ENCODE measurements at places on chromosomes 12 and 14.

- DNase-seq: no peak
Measured at GRCh38 chr14:76956316-76957090, 72.0 kb downstream of the IRF2BPL start.

DNA sequence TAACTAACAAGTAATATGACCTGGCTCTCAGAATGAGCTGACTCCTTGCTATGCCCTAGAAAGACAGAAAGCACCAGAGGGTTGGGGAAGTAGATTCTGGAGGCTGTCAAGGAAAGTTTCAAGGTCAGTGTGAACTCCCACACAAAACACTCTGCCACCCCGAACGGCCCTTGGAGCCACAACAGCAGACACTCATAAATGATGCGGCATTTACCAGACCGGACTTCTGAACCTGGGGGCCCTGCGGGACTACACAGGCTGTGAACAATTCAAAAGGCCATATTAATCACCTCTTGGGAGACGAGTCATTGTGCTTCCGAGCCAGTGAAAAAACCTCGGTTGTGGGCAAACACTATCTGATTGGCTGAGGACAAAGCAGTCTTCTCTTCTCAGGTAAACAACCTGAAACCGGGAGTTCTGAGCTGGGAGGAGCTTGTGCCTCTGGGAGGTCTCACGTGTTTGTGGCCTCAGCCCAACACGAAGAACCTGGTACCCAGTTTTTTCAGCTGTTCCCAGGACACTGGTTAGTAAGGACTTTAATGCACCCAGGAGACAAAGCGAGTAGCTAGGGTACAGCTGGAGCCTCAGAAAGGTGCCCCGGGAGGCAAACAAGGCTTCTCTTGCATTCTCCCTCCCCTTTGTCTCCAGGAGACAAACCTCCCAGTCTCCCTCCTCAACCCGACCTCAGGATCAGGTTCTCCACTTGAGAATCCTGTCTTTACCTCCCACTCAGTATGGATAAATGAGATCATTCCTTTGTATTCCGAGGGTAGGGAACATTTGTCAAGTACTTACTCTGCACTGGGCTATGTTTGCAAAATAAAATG, 35.3 kb downstream of the VWF start:
- no peak for DNase-seq

GRCh38 chr12:118734266-118734665, 247.1 kb upstream of the SRRM4 start:
- DNase-seq: no peak

GRCh38 chr14:31858868-31859267, 218.2 kb upstream of the ARHGAP5 start:
- no peak for DNase-seq

- no peak for DNase-seq
Measured at GRCh38 chr14:87233806-87234384, 759.1 kb downstream of the GALC start.

- no peak for DNase-seq
Measured at GRCh38 chr14:20610002-20610765, 19.0 kb upstream of the RNASE12 start.

- no peak for DNase-seq
Measured at GRCh38 chr14:75548544-75548943, 26.3 kb downstream of the BATF start.

GRCh38 chr12:87385322-87385721, 643.9 kb downstream of the C12orf50 start:
- DNase-seq: no peak

GRCh38 chr12:42631513-42631912, 42.0 kb upstream of the PRICKLE1 start:
- no peak for DNase-seq

- DNase-seq: no peak
Measured at GRCh38 chr12:9334041-9334692, 126.0 kb upstream of the PZP start.

DNA sequence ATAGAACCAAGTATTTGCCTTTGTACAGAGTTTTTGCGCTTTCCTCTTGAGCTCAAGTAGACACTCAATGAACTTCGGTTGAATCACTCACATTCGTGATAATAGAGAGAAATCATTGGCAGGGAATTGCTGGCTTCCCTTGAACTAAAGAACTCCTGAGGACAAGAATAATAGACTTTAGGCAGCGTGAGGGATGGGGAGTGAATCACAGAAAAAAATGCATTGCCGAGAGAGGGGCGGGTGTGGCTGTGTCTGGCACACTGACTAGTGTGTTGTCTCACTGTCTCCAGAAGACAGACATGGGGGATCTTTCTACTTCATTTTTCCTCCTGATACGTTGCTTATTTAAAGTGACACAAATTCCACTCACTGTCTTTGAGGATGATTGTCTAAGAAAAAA, 805.2 kb downstream of the BCL11B start:
- no peak for DNase-seq

DNA sequence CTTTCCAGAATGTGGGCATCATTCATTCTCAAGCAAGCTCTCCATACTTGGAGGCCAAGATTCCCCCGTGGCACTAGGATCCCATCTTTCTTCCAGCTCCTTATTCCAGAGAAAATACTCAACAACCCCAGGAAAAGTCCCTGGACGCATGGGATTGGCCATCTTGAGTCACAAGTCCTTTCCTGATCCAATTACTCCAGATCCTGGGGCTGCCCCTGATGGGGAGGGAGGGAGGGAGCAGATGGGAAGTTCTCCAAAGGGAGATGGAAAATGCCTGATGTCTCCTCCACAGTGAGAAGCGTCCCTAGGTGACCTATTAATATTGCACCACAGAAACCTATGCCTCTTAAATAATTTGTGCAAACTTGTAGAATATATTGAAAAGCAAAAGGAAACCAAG, 12.4 kb upstream of the KCNK13 start:
- DNase-seq: no peak

- DNase-seq: peak; percentile 38
Measured at GRCh38 chr14:91835920-91836843, 31.2 kb downstream of the TC2N start.

DNA sequence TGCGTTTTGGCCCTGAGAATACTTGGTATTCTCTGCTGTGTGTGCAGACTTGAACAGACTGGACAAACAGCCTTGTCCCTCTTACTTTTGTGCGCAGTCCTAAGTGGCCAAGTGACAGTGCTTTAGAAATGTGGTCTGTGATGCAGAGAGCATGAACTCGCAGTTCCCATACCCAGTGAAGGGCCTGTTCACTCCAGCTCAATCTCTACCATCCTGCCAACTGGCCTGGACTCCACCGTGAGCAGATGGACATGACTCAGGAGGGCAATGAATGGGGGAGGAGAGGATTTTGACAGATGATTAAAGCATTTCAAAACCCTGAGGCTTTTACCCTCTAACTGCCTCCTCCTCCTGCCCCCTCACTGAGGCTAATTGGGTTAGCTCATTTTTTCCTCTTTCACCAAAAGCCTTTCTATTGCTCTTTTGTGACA, 62.5 kb upstream of the PYGL start:
- no peak for DNase-seq

- no peak for DNase-seq
Measured at GRCh38 chr12:94712815-94713515, 62.6 kb upstream of the TMCC3 start.

DNA sequence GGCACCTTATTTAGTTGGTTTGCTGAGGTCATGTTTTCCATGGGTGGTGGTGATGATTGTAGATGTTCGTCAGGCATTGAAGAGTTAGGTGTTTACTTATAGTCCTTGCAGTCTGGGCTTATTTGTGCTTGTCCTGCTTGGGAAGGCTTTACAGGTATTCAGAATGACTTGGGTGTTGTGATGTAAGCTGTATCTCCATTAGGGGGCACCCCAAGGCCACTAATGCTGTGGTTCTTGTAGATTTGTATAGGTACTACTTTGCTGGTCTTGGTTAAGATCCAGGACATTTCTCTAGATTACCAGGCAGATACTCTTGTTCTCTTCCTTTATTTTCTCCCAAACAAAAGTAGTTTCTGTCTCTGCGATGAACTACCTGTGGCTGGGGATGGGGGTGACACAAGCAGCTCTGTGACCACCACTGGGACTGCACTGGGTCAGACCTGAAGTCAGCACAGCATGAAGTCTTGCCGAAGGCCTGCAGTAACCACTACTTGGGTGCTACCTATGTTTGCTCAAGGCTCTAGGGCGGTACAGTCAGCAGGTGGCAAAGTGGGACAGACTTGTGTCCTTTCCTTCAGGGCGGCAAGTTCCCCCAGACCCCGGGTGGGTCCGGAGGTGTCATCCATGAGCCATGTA, 35.8 kb upstream of the FBXO33 start:
- DNase-seq: no peak

DNA sequence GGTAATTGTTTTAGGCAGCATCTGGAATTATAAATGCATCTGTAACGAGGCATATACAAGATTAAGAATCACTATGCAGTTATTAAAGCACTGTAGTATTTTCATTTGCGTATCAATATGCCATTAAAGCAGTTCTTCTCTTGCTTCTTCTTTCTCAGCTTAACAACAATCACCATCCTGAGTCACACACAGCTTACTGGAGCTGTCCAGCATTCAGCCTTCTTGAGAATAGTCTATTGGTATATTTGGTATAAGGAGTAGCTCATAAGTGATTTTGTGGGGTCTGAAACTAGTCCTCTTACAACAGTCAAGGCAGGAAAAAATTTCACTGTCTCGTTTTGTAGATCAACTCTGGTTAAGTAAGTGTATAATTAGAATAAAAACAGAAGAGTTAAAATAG, 523.0 kb upstream of the FOXG1 start:
- no peak for DNase-seq

DNA sequence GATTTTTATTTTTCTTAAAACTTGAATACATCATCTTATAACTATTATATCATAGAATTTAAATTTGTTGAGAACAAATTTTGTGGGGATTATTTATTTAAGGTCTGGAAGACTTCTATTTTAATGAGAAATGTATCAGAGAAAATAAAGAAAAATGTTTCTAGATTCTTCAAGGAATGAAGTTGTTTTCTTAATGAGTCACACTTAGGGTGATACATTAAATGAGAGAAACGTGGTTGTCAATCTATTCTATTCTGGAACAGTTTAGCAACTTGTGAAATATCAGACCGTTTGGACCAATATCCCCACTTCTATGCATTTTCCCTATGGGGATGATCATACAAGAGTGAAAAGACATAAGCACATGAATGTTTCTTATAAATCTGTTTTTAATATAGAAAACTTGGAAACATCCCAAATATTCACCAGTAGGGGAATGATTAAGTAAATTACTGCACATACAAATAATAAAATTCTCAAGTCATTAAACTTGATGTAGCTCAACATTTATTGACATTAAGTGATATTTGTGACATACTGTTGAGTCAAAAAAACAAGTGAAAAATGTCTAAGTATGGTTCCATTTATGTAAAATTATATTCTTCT, 88.5 kb downstream of the E2F7 start:
- no peak for DNase-seq

GRCh38 chr14:105419195-105420091, at the start of gene MTA1:
MTA1 (plus strand) TSS chr14:105419827; CDS start chr14:105420036, 209 bp downstream.
- DNase-seq: peak; percentile 74

DNA sequence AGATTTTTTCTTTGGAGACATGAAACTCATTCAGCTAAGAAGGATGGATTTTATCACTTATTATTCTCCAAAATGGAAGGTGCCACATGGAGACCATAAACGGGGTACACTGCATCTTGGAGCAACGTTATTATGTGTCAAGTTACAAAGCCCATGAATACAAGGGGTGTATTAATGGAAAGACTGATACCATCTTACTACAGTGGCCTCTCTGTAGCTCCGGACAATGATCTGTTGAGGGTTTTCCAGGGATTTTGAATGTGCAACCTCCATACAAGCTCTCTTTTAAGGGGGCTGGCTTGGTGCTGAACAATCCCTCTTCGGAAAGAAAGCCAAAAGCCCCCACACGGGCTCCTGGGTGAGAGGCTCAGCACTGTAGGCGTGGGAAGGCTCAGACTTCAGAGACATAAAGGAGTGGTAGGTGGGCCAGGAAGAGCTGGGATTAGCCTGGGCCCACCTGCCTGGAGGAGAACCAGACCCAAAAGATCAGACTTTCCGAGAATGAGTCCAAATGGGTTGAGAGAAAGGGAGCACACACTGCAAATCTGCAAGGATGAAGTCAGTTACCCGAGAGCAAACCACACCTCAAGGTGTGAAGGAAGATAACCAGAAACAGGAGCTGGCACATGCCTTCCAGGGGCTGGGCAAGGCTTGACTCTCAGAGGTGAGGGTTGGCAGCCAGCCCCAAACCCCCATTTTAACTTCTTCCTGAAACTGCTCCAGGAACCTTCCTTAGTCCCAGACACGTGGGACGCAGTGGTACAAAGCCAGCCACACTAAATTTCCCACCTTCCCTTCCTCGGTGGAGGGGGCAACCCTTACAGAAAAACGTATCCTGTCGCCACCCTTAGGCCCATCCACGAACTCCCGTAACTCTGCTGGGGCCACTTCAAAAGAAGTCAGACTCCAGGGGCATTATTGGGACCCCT, 1.5 kb downstream of the VPS37B start:
- no peak for DNase-seq

DNA sequence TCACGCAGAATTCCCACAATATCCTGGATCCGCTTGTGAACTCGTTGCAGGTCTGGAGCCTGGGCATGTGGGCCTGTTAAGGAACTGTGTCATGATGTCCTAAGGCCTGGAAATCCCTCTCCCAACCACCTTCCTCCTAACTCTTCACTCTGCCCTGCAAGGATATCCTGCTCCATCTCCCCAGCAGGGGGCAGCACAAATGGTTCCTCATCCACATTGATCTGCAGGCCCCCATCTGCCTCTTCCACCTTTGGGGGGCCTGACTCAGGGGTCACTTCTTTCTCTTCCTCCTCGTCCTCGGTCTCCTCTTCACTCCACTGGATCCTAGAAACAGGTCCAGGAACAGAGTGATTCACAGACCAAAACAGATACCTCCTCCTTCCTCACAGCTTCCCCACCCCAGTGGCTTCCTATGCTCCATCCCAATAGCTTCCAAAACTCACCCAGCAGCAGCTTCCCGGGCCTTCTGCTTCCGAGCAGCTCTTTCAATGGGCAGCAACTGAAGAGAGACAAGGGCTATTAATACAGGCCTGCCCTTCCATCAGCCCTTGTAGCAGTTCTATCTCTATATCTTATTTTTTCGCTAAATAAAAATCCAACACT, 4.5 kb downstream of the NOP2 start:
- peak; percentile 57 for DNase-seq

- DNase-seq: no peak
Measured at GRCh38 chr12:43758247-43758727, 303 bp downstream of the PUS7L start.

DNA sequence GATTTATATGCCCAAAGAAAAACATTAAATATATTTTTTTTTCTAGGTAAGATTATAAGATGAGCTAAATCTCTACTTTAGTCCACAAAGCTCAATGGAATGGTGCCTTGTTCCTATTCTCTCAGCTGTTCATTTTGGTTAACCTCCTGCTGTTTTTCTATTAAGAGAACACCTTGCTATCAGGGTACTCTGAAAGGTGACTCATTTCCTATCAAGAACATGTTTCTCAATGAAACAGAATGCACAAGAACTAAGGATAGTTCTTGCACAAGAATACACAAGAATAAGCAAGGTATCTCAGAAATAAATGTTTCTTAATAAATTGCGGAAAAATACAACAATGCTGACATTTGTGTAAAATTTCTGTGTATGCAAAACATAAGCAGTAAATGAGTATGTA, 14.1 kb downstream of the ABCD2 start:
- no peak for DNase-seq

GRCh38 chr12:47025798-47026197, 53.6 kb upstream of the PCED1B start:
- DNase-seq: no peak

GRCh38 chr14:104135904-104136471, 2.4 kb upstream of the KIF26A start:
- no peak for DNase-seq
